Ovary (tissue), 10 donors: ENCODE measurements at places on chromosomes 2 and 18.

DNA sequence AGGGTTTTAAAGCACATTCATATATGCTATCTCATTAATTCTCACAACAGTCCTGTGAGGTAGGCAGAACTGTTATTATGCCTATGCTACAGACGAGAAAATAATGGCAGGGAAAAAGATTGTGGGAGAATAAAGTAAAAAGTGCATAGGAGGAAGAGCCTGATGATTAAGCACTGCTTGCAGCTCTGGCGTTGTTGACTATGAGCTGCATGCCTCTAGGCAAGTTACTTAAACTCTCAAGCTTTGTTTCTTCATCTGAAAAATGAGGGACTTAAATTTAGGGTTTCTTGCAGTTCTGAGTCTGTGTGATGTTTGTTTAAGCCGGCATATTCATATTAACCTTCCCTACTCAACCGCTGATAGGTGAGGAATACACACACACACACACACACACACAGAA lies 51.6 kb upstream of the RAPH1 start:
- no peak for DNase-seq

DNA sequence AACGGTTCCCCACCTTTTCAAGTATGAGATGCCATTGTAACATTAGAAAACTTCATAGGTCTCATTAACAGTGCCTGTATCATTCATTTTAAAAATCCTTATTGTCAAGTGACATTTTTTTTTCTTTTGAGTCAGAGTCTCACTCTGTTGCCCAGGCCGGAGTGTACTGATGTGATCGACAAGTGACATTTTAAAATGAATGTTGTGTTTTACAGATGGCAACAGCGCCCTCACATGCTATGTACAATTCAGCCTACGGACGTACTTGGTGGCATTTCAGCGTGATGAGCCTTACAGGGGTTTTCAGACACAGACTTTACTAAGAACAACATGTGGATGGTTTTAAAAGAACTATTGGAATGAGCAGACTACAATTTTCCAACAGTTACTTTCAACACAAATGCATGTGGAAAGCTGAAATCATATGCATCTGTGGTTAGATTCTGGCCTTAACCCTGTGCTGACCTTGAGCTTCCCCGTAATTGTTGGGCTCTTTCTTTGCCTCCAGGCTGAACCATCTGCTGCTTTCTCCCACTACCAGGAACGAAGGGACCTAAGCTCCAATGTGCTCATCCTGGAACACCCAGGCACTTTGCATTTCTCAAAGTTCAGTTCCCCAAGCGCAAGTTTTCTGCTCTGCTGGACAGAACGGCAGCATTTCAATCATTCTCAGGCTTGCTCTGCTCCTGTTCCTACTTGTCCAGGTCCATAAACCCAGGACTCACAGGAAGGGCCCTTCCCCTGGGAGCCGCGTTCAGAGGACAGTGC lies 119.9 kb upstream of the NDUFV2 start:
- no peak for DNase-seq

DNA sequence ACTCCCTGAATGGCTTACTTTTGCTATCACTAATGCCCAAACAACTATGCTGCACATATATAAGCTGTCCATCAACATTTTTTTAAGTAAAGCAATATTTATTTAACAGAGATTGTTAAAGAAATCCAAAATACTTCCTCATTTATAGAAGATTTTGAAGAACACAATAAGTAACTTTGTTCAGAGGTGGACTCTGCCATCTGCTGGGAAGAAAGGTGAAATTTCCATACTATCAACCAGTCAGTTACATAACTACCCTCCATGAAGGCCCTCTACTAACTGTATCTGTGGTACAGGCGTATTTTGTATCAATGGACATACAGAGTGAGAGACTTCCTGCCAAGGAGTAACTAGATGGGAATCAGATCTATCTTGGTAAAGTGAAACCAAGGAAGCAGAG lies 106.0 kb downstream of the DTNB start:
- no peak for DNase-seq

DNA sequence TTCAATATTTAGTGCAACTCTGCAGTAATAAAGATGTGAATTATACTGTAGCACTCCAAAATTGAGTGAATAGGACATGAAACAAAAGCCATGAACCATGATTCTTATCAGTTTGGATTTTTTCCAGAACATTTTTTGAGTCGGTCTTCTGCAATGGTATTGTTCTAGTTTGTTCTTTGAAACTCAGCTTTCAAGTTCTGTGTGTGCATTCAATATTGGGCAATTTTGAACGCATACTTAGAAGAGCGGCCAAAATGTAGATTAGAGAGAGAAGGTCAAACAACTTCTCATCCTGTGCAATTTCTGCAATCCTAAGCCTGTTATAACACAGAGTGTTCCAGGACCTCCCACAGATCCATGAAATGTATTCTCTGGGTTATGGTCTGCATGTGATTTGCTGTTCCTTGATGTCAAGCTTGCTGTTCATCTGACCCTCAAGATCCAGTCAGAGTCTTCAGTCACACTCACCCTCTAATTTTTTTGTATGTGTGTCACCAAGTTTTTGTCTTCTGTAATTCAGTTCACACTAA lies 48.3 kb downstream of the TSPYL6 start:
- no peak for DNase-seq

DNA sequence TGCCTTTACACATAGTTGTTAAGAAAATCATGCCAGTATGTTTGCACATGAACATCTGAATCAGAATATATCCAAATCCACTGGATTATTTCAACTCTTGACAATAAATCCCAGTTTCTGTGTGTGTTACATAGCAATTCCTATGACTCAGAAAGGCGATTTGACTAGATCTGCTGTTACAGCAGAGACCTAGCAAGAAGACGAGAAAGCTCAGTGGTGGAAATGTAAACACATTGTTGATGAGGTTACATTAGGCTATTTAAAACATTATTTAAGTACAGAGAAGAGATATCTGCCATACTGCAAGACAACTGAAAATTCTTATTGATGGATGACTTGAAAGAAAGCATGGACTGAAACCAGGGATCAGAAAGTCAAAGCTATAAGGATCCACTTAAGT lies 73.0 kb upstream of the SMIM21 start:
- DNase-seq = no peak

DNA sequence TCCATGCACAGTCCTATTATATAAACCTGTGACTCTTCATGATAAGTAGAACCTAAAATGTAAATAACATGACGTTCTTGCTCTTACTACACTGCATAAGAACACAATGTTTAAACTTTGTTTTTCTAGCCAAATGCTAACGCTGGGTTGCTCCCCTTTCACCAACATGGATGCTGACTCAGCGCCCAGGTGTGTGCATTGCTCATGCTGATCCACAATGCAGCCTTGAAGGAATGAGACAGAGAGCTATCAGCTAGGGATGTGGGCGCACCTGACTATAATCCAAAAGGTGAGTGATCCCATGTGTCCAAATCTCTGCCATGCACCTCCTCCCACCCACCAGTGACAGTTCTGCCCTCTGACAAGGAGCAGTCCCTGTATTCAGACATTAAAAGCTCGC lies 235.0 kb downstream of the IRS1 start:
- DNase-seq = no peak

- peak; percentile 80 for DNase-seq
Observed at GRCh38 chr2:157898591-157898996, 22.5 kb upstream of the ACVR1 start.

DNA sequence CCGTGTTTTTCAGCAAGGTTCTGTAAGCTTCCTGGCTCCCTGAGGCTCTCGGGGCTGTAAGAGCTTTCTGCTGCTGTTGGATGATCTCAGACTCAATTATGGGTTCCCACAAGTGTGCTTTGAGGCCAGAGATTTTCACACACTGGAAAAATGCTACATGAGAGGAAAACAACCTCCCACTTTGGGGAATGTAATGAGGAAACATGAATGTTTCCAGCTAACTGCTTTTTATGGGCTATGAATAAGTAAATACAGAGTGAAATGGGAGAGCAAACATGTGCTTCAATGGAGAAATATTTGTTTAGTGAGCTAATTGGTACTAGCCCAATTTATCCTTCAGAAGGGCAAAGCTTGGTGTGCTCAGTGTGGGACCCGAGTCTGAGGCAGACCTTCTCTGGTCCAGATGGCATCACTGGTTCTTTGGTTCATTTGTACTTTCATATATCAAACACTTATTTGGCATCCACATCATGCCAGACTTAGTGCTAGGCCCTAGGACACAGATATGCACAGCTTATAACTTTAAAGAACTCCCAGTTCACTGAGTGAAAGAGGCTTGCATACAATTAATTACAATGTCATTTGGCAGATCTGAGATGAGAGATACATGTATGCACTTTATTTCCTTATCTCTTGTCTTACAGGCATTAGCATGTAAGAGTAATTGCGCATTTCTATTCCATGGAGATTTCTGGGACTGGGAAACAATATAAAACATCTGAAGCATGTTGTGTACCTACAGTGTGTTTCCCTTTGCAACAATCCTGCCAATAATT lies 248.8 kb downstream of the RDH14 start:
- DNase-seq = no peak

DNA sequence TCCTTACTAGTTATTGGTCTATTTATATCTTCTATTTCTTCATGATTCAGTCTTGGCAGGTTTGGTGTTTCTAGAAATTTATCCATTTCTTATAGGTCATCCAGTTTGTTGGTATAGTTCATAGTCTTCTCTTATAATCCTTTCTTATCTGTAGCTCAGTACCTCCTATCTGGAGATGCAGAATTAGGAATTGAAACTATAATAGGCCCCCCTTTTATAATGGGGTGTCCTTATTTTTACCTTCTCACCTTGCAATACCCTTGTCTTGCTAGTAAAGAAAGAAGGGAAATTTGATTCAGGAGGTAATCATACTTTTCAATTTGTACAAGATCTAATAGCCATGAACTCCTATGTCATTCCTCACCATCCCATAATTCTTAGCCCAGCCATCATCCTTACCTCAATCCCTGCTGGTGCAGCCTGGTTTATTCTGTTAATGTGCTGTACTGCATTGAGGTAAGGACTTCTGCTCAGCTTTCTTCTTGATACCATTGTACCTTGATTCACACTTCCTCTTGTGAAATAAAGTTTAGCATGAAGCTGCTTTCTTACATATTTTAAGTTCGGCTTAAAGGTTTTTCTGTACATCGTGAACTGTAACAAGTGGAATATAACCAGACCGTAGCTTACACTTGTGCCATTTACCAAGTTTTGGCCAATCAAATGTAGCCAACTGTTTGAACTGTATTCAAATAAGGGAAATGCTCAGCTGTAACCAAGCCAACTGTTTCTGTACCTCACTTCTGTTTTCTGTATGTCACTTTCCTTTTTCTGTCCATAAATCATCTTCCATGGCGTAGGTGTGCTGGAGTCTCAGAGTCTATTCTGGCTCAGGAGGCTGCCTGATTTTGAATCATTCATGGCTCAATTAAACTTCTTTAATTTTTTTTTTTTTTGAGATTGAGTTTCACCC lies 40.1 kb upstream of the PTH2R start:
- no peak for DNase-seq

DNA sequence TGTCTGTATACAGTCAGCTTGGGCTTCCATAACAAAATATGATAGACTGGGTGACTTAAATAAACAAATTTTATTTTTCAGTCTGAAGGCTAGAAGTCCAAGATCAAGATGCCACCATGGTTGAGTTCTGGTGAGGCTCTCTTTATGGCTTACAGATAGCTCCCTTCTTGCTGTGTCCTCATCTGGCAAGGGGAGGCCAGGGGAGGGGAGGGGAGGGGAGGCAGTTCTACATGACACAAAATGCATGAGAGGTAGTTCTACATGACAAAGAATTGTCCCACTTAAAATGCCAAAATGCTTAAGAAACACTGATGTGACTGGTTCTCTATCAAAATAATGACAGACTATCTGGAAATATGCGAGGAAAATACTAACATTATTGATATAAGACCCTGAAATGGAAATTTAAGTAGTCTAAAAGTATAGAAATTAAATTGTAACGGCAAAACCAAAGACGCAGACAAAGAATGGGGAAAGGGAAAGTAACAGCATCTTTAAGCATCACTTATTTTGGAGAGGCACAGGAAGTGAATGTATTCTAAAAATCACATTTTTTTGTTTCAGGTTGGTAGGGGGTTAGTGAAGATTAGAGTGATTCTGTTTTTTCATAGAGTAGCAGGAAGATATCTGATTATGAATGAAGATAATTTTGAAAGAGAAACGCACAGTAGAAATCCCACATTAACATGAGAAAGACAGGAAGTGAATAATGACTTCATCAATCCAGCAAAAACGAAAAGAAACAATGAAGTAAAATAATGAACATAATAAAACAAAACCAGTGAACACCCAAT lies 131.4 kb downstream of the STRN start:
- DNase-seq = no peak

DNA sequence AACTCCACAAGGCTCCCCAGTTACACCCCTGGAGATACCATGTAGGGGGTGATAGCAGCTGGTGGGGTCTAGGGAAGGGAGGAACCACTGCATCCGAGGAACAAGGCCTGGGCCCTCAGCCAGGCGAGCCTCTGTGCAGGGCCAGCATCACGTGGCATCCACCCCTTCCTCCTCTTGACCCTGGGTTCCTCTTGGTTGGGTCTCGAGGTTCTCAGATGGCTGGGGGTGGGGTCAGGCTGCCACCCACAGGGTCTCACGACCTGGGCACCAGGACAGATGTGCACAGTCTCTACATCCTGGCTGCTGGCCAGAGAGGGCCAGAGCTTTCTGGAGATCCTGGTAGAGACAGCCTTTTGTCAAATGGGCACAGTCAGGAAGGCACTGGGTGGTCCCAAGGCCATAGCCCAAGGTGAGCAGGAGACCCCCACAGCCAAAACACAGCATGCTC lies 10.4 kb downstream of the HS6ST1 start:
- peak; percentile 48 for DNase-seq

DNA sequence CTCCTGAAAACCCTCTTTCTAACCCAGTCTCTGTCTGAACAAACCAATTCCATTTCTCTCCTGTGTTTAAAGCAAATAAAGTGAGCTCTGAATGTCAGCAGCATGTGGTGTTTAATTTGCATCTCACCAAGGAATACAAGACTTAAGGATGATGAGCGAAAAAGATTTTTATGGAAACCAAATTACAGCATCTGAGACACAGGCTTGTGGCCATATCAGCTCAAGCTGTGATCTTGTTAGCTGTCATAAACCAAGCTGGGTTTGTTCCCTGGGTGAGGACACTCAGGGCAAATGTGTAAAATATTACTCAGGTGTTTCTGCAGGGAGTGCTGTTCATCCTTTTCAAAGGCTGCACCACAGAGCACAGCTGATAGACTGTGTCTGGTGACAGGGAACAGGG lies 129.3 kb upstream of the REV1 start:
- no peak for DNase-seq

DNA sequence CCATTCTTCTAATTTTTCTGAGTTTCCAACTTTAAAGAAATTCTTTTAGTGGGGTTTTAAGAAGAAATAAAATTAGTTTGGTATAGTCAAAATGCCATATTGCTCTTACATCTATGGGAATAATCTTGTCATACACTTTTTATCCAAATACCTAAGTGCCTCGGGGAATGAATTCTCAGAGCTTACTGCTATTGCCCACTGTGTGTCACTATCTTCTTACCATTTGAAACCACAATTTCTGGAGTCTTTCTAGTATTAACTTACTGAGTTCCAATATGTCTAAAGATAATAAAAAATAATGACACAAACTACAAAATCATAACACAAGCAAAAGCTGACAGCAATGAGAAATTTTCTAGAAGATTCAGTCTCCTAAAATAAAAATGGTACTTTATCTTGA lies 23.7 kb upstream of the DNAH6 start:
- DNase-seq = no peak

GRCh38 chr2:203804070-203804469 lies 63.5 kb upstream of the CTLA4 start:
- DNase-seq = no peak
